ENCODE measurements at places on chromosomes 1 and 21.

- DNase-seq: no peak
These were observed 19.3 kb downstream of the QSOX1 start for GRCh38 chr1:180173952-180174351.

DNA sequence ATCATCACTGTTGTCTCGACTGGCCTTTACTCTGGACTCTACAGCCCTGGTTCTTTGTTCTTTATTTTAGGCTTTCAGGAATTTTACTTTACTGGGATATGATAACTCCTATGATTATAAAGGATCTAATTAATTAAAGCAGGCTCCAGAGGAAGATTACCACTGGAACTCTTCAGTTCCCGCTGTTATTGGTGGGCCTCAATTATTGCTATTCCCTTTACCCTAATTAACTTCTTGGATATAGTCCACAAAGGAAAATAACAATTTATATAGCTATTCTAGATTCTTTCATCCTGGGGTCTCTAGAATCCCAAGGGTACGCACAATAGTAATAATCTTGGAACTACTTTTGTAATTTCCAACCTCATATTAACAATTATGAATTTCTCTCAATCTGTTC, 8.5 kb upstream of the OVAAL start:
- no peak for DNase-seq

GRCh38 chr1:234768569-234769283, 158.7 kb upstream of the IRF2BP2 start:
- DNase-seq: no peak

GRCh38 chr1:118118469-118118868, 66.6 kb downstream of the SPAG17 start:
- DNase-seq: no peak

GRCh38 chr1:229305392-229305791, 34.5 kb downstream of the RAB4A start:
- DNase-seq: no peak

GRCh38 chr1:27377760-27378495, 3.3 kb upstream of the FCN3 start:
- DNase-seq: no peak

DNA sequence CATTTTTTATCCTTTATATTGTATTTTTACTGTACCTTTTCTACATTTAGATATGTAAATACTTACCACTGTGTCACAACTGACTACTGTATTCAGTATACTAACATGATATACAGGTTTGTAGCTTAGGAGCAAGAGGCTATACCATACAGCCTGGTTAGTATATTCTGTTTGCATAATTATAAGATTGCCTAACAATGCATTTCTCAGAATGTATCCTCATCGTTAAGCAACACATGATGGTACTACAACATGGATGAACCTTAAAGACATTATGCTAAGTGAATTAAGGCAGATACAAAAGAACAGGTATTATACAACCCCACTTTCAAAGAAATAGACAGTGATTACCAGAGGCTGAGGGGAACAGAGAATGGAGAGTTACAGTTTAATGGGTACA, 62.7 kb downstream of the RUSC1 start:
- DNase-seq: no peak

- DNase-seq: no peak
These were observed 20.4 kb downstream of the KCNH1 start for GRCh38 chr1:211113566-211113965.

- DNase-seq: no peak
These were observed 75.5 kb upstream of the GPR88 start for GRCh38 chr1:100462326-100463025.

- no peak for DNase-seq
These were observed 117.8 kb downstream of the GLIS1 start for GRCh38 chr1:53621144-53621543.

DNA sequence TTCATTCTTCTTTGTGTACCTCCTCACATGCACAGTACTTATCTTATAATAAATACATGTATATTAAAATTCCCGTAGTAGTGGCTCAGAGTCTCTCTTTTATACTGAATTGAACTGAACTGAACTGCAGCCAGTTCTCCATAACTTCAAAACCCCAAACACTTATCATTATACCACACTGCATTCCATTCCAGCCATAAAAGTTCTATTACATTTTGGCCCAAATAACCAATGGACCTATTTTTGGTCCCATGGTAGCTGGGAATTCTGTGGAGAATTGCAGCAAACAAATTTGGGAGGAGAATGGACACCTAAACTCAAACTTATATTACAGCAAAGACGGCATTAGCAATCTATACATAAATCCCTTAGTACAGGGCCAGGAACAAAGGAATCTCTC, 86.6 kb upstream of the C1orf87 start:
- DNase-seq: no peak

GRCh38 chr1:42847111-42847595, 740 bp downstream of the ZNF691 start:
- DNase-seq: no peak

- no peak for DNase-seq
These were observed 179.2 kb upstream of the LMO4 start for GRCh38 chr1:87149241-87150041.

- no peak for DNase-seq
These were observed 1265.1 kb downstream of the BRINP3 start for GRCh38 chr1:189212606-189213005.
